ENCODE measurements at places on chromosomes 12 and 14.
A peak's percentile ranks its signal among the peaks of the same experiment; 100 is the strongest.

- no peak for DNase-seq
Measured at GRCh38 chr12:122593910-122594309, 66.9 kb downstream of the KNTC1 start.

DNA sequence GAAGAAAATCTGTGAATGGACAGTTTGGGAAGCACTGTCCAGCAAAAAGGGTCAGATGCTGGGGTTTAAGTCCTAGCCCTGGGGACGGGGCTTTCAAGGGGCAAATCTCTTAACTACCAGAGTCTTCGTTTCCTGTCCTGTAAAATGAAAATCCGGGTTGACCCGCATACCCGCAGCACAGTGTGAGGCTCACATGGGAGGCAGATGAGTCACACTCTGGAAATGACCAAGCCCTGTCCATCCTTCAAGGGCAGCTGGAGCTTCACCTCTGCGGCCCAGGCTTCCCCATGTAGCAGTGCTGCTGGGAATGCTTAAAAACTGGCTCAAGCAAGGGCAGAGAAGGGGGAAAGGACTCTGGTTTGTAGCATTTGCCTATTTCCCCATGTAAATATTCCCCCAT, 19.0 kb downstream of the FAM181A start:
- peak; percentile 9 for DNase-seq

DNA sequence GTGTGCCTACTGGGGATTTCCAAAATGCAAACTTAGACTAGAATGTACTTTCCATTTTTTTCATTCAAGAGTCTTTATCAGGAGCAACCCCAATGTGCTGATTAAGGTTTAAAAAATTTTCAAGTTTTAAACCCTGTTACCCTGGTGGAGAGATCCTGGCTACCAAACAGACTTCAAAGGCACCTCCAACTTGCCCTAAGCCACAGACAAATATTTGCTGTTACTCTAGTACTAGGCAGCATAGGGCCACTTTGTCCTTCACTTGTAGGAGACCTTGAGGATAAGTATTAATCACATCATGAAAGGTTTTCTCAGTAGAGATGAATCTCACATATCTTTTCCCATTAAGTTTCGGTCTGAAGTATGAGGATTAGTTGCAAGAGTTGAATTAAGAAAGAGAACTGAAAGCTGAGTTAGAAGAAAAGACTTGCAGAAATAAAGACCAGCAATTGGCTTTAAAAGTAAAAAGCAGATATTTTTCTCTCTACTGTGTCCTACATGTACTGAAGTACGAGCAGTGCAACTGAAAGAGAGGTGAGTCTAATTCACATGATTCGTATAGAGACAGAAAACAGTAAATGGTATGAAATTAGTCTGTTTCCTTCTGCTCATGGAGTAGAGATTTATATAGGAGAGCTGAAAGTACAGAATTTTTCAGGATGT, 28.3 kb downstream of the NTN4 start:
- DNase-seq = no peak

- DNase-seq = no peak
Measured at GRCh38 chr12:40107803-40108620, 2.1 kb upstream of the SLC2A13 start.

DNA sequence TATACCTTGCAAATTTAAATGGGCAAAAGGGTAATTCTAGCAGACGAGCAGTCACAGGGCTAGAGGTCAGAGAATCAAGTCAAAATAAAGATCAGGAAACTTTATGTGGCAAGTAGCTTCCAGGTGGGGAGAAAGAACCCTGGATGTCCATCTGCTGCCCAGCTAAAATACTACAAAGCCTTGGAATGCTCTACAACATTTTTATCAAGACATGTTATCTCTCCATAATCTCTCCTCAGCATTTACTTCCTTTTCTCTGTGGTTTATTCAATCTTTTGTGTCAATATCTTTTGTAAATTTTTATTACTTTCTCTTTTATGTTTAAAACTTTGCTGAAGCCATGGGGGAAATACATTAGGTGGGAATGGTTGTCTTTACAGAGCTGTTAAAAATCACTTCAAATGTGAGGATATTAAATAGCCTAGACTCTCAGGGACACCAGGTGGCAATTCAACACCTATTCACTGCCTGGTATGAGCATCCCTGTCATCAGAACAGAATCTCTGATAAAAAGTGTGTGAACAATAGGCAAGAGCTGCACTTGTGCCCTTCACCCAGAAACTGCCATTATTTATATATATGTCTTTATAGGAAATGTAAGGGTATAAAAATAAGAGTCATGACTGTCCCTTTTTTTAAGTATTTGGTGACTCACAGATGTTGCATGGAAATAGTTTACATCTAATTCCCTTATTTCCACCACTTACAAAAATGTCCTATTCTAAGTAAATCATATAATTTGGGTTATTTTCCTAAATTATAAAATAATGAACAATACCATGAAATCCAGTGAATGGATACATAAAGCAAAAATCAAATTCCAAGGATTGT, 152.9 kb downstream of the EPS8 start:
- DNase-seq = no peak

- no peak for DNase-seq
Measured at GRCh38 chr14:58792416-58792815, 154.7 kb downstream of the DACT1 start.

GRCh38 chr12:89453121-89453978, 71.2 kb downstream of the GALNT4 start:
- peak; percentile 76 for DNase-seq
